ENCODE measurements at places on chromosomes 1 and 21.

GRCh38 chr1:64877151-64877550 is 89.2 kb downstream of the JAK1 start:
- peak; percentile 31 for DNase-seq

DNA sequence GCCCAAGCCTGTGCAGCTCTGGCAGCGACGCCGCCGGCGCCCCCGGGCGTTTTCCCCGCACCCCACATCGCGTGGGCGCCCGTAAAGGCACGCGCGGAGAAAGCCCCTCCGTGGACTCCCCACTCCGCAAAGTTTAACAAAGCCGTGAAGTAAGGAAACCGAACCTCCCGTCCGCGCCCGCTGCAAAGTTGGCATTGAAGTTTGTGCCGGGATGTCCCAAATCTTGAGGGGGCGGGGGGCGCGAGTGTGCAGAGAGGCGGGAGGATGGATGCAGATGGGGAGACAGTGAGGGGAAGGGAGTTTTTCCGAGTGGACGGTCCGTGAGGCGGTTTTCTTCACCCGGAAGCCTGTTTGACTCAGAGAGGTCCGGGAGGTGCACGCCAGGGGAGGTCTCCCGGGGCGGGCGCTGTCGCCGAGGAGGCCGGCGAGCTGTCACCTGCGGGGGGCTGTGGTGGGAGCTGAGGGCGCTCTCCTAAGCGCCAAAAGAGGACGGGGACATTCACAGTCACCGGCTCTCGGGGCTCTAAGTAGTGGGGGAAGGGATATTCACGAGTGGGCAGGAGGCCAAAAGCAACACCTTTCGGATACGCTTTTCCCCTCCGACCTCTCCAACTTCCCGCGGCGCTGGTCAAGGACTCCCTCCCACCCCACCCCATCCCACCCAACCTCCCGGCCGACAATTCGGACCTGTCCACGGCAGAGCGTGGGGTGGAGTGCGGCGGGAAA is 1.3 kb downstream of the WLS start:
- no peak for DNase-seq

GRCh38 chr1:169509354-169509753 is 23.6 kb upstream of the SLC19A2 start:
- DNase-seq: no peak

DNA sequence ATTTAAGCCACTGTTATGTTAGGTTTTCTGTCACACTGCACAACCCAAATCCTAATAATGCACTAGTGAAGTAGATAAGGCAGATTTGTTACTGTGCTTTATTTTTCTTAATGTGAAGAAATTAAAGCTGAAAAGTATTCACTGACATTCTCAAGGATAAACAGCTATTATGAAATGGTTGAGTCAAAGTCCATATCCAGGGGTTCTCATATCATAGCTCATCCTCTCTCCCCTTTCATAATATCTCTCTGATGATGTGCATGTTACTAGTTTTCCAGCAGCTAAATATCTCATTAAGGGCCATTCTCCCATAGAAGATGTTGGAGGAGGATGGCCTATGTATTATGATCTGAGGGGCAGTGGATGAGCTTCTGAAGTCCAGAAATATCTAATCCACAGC is 53.6 kb upstream of the CCDC190 start:
- no peak for DNase-seq

DNA sequence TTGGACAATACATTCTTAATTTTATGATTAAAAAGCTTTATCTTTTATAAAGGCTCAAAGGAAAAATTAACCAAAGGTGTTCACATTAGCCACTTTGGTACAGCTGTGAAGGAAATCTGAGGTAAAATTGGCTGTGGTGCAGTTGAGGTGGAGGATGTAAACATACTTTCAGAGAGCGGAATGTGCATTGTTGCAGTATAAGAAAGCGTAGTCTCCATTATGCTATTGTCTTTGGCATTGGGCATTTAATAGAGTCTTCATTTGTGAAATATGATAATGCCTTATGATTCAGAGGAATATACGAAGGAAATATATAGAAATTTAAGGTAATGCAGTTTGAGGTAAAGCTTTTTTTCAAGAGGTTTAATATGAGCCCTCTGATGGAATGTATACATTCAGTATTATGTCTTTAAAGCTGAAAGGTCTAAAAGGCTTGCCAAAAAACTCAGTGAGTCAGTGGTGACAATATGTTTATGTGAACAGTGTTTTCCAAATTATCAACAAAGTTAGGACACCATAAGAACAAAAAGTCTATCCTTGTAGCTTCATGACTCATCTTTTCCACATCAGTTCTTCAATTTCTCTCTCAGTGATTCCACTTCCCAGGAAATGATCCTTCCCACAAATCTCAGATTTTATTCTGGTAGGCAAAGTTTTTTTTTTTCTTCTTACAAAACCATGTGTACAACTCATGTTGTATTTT is 26.9 kb upstream of the DDR2 start:
- no peak for DNase-seq

DNA sequence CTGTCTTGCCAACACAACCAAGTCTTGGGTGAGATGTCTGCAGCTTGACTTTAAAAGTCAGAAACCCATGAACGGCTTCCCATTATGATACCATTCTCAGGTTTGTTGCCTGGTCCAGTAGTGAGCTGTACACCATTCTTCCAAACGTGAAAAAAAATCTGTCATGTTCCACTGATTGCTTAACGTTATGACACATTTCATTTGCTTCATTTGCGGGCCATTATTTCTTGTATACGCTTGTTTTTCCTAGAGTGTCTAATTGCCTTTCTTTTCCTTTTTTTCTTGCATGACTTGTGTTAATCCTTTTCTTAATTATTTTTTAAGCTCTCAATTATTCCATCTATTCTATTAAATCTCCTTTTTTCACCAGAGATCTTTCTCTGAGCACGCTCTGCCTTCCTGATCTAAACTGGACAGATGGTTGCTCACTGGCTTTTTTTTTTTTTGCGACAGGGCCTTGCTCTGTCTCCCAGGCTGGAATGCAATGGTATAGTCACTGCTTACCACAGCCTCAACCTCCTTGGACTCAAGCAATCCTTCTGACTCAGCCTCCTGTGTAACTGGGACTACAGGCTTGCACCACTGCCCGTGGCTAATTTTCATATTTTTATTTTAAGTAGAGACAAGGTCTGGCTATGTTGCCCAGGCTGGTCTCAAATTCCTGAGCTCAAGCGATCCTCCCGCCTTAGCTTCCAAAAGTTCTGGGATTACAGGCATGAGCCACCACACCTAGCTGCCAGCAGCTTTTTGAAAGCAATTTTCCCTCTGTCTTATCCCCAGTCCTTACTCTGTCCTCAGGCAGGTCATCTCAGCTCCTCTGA is 31.7 kb upstream of the CAMTA1 start:
- no peak for DNase-seq

DNA sequence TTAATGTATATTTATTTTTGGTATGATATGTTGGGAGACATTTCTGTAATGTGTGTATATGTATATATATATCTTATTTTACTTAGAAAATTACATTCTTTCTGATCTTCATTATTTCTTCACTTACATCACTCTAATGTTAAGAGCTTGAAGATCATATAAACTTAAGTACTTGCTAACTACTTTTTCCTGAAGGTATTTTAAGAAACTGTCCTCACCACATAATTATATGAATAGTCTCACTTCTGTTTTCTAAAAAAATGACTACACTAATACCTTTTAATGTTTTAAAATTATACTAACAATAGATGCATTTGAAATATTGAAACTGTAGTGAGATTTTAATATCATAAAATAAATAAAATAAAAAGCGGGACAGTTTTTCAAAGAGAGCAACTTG is 377.1 kb downstream of the LRRIQ3 start:
- no peak for DNase-seq

- no peak for DNase-seq
Observed at GRCh38 chr1:167776616-167777268, 55.0 kb downstream of the MPZL1 start.

DNA sequence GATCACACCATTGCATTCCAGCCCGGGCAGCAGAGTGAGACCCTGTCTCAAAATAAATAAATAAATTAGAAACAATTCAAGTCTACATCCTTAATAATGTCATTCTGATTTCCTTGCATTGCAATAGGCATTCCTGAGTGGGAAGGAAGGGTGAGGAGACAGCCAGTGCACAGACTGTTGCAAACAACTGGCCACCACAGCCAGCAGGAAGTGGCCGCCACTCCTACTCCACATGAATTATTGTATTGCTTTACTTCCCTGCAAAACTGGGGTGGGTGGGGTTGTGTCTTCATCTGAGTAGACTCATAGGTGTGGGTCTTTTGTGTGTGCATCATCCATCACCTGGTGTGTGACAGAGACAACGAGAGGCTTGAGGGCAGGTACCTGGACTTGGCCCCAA is 60.1 kb downstream of the OPTC start:
- DNase-seq: no peak

GRCh38 chr1:8878698-8879463 is 395 bp upstream of the ENO1 start:
- DNase-seq: peak; percentile 95

GRCh38 chr1:30652152-30652841 is 71.1 kb downstream of the MATN1 start:
- no peak for DNase-seq

DNA sequence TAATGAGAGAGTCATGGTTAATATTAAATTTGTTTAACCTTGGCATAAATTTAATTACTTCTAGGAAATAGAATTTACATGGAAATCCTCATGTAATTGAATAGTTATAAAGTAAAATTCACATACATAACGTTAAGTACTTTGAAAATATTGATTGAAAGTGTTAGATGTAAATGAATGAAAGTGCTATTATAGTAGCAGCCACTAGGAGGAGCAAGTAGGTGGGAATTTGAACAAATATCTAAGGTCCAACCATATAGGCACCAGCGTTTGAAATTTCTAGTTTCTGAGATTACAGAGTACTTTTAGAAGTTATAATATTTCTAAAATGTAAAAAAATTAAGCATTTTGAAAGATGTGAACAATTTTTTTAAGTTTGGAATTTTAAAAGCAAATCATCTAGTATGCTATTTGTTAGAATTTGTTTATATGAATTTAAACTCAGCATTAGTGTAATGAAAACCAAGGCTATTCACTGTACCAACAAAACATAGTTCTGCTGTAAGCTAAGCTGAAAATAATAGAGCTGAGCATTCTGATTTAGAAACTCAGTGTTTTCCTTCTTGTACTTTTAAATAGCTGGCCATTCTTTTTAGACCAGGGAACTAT is 3.3 kb downstream of the B3GALT2 start:
- DNase-seq: no peak

GRCh38 chr1:153058826-153059784 is 1.8 kb upstream of the SPRR2A start:
- DNase-seq: no peak

GRCh38 chr1:3283849-3284248 is 170.6 kb upstream of the ARHGEF16 start:
- no peak for DNase-seq

- DNase-seq: no peak
Observed at GRCh38 chr1:201703621-201704438, 125.1 kb upstream of the IPO9 start.

GRCh38 chr21:38863291-38863690 is 57.6 kb downstream of the ETS2 start:
- no peak for DNase-seq

DNA sequence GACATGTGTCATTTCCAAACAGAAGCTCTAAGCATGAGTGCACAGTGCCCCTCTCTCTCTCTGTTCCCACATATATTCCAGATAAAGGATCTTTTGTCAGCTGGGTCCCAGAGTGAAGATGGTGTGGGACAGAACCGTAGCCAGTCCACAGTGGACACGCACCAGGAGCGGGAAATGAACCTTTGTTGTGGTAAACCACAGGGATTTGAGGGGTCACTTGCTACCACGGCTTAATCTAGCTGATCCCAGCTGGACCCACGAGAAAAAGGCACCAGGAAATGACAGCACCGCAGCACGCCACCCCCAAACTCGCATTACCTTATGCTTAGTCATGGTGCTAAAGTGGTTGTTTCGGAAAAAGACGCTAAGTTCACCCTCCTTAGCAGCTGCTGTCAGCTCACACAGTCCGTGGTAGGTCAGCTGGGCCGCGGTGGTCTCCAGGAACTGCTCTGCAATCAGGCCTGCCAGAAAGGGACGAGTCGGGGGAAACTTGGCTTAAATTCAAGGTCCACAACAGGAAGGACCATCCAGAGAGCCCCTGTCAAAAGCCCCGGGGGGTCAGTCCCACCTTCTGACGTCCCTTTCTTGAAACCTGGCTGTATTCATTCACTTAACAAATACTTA is 7.5 kb downstream of the MINDY1 start:
- DNase-seq: no peak

- no peak for DNase-seq
Observed at GRCh38 chr1:8382051-8382505, 64.2 kb downstream of the SLC45A1 start.

DNA sequence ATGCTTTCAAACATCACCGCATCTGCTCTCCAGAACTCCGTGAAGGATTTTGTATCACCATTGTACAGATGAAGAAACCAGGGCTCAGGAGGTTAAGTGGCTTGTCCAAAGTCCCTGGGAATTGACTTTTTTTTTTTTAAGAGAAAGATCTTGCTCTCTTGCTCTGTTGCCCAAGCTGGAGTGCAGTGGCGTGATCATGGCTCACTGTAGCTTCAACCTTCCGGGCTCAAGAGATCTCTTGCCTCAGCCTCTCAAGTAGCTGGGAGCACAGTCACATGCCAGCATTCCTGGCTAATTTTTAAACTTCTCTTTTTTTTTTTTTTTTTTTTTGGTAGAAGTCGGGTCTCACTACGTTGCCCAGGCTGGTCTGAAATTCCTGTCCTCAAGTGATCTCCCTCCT is 6.9 kb upstream of the TAS1R2 start:
- no peak for DNase-seq

GRCh38 chr1:76418531-76418930 is 344.0 kb downstream of the ST6GALNAC3 start:
- DNase-seq: no peak

DNA sequence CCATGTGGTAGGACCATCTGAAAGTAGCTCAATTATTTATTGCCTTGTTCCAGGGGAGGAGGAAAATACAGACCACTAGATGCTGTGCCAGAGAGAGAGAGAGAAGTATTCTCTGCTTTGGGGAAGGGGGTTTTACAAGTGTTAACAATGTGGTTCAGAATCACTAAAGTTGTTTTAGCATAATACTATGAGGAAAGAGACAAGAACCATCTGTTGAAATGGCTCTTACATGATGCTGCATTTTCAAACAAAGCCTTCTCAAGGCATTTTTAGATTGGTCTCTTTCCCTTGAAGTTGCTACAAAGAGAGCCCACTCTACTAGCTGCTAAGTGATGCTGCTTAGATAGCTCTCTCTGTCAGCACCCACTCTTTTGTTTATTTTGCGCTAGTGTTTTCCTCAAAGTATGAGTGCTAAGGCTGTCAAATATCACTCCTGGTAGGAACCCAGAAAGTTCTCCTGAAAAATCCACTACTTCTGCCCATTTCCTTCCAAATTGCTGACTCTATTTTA is 255.1 kb downstream of the NFIA start:
- DNase-seq: no peak

All from T-helper 22 cell (primary cell).